ENCODE measurements at places on chromosomes 11 and 22.

DNA sequence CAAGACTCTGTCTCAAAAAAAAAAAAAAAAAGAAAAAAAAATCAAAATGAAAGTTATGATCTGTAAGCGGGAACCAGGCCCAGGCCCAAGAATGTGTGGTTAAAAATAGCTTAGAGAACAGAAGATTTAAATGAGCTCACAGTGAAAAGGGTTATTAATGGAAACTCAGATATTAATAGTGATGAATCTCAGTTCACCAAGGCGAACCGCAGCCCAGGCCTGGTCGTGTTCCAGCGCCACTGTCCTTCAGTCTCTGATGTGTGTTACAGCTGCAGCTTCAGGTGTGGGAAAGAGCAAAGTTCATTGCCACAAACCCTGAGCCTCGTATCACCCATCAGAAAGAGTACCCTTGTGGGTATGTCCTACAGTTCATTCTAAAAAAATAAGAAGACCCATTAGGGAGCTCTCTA lies 107.1 kb downstream of the GAB2 start:
- H3K4me1 ChIP-seq: peaks cover 13% of the 10 kb centered on the region
- H3K27me3 ChIP-seq: no peaks in the 10 kb centered on the region
- DNase-seq: no peak
- H3K4me3 ChIP-seq: no peak overlapping the region
- no peaks in the 10 kb centered on the region for H3K36me3 ChIP-seq

DNA sequence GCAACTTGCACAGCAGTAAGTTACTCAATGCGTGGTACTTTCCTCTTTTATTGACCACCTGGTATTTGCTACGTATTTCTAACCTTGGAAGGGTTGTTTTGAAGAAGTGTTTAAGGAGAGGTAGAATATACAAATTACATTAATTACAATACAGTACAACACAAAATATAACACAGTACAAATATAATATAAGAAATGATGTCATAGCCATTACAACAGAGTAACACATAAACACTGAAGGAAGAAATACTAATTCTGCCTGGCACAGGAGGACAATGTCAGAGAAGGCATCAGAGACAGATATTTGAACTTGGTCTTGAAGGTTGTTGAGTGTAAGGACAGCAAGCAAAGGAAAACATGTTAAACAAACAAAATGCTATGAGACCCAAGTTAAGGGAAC lies 25.6 kb downstream of the PAK1 start:
- H3K27me3 ChIP-seq: no peaks in the 10 kb centered on the region
- H3K4me3 ChIP-seq: no peak overlapping the region
- DNase-seq: no peak

DNA sequence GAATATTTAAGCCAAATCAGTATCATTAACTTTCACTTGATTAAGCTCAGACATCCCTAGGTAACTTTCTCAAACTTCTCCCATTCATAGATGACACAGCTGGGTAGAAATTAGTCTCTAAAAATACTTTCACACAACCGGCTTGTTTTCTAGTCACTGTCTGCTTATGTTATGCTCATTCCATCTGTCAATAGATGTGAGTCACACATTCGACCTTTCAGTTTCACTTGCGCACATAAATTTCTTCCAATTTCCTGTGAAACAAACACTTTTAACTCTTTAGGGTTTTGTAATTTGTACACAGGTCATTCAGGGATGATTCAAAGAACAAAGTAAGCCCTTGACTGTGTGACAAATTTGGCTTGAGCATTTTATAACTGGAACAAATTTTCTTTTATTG lies 723.0 kb downstream of the KCNA4 start:
- peak; percentile 67 for DNase-seq
- peaks cover 8% of the 10 kb centered on the region for H3K4me1 ChIP-seq
- H3K27me3 ChIP-seq: no peaks in the 10 kb centered on the region
- H3K27ac ChIP-seq: no peak overlapping the region
- H3K36me3 ChIP-seq: no peaks in the 10 kb centered on the region
- H3K4me3 ChIP-seq: no peak overlapping the region

DNA sequence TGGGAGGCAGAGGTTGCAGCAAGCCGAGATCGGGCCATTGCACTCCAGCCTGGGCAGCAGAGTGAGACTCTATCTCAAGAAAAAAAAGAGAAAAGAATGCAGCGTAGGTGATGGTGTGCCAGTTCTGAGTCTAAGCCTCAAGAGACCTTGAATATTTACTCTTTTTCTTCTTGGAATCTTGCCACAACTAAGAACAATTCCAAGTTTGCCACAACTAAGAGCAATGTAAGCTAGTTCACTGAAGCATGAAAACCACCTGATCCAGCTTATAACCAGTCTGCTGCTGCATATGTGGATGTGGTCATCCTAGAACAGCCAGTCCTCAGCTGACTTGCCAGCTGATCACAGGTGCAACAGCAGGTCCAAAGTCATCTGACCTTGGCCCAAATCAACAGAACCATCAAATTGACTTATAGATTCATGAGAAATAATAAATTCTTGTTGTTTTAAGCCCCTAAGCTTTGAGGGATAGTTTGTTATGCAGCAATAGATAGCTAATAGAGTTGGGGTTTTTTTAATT lies 25.4 kb upstream of the SEZ6L start:
- H3K27me3 ChIP-seq: peaks cover 31% of the 10 kb centered on the region
- no peaks in the 10 kb centered on the region for H3K4me1 ChIP-seq
- DNase-seq: no peak
- H3K27ac ChIP-seq: no peak overlapping the region
- no peaks in the 10 kb centered on the region for H3K36me3 ChIP-seq
- H3K4me3 ChIP-seq: no peak overlapping the region

DNA sequence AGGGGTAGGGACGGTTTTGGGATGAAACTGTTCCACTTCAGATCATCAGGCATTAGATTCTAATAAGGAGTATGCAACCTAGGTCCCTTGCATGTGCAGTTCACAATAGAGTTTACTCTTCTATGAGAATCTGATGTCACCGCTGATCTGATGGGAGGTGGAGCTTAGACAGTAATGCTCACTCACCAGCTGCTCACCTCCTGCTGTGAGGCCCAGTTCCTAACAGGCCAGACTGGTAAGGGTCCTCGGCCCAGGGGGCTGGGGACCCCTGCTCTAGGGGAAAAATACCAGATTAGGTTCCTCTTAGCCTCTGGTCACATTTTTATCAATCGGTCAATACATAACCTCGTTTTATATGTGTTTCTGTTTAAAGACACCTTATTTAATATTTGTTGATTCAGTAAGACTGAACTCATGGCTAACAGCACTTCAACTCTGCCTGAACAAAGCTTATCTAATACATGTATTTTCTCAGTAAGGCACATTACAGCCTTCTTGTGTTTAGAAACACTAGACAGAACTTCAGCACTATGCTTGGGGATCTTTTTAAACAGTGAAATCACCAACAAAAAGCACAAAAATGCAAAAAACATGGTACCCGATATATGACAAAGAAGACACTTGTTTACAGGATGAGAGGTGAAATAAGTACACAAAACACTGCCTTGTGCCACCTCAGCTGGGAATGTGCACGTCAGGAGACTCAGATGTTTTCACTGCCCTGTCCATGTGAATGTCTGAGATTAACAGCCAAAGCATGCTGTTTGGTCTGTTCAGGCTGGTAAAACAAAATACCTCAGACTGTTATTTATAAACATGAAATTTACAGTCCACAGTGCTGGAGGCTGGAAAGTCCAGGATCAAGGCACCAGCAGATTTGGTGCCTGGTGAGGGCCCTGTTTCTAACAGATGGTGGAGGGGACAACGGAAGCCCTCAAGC lies 107.5 kb downstream of the USP35 start:
- no peaks in the 10 kb centered on the region for H3K4me1 ChIP-seq
- H3K27me3 ChIP-seq: no peaks in the 10 kb centered on the region
- H3K36me3 ChIP-seq: no peaks in the 10 kb centered on the region
- H3K4me3 ChIP-seq: no peak overlapping the region

DNA sequence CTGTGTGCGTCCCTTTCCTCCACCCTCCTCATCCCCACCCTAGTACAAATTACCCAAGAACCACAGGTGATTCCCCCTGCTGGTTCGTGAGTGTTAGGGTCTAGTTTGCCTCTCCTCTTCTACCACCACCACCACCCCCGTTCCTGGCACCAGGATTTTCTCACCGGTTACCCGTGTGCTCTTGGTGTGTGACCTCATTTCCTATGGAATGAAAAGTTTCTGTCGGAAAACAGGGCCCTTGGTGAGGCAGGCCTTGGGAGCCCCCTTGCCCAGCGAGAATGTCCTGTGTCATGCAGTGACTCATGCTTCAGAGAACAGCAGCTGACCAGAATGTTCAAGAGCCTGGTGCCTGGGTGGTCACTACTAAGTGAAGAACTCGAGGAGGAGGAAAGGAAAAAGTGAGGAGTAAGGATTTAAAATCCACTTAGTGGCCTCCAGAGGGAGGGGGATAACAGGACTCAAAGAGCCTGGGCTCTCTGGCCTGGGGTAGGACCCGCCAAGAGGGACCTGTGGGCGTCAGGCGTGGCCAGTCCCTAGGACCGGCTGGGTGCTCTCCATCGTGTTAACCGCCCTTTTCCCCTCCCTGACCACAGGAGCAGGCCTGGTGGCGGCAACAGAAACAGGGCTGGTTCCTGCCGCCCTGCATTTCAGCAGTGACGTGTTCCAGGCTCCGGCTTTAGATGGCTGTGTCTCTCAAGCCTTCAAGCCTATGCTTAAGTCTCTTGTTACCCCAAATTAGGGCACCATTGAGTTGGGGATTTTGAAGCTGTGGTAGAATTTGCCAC lies 30.2 kb downstream of the C22orf31 start:
- no peaks in the 10 kb centered on the region for H3K27me3 ChIP-seq
- no peaks in the 10 kb centered on the region for H3K36me3 ChIP-seq
- DNase-seq: peak; percentile 9
- H3K4me3 ChIP-seq: no peak overlapping the region
- no peak overlapping the region for H3K27ac ChIP-seq

GRCh38 chr11:64314805-64315561 lies 2.4 kb downstream of the TRMT112 start:
- H3K27ac ChIP-seq: no peak overlapping the region
- no peak overlapping the region for H3K4me3 ChIP-seq
- peaks cover 18% of the 10 kb centered on the region for H3K36me3 ChIP-seq
- H3K27me3 ChIP-seq: no peaks in the 10 kb centered on the region
- peaks cover 15% of the 10 kb centered on the region for H3K4me1 ChIP-seq

GRCh38 chr11:45459491-45459890 lies 173.3 kb upstream of the SYT13 start:
- H3K27me3 ChIP-seq: no peaks in the 10 kb centered on the region
- no peak overlapping the region for H3K4me3 ChIP-seq
- no peaks in the 10 kb centered on the region for H3K36me3 ChIP-seq
- DNase-seq: no peak
- no peak overlapping the region for H3K27ac ChIP-seq

DNA sequence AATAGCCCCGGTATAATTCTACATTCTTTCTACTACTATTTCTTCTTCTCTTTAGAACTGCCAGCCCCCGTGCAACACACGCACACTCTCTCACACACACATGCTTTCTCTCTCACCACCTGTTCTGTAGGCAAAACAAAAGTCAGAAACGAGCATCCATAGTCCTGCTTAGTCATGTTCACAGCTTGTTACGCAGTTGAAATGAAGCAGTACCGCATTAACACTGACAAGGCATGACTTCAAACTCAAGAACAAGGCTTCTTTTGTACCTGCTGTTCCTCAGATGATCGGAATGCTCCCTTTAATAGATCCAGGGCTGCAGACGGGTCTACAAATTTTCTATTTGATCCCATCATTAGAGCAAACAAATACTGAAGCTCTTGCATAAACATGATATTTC lies 42.2 kb downstream of the USP28 start:
- H3K27me3 ChIP-seq: no peaks in the 10 kb centered on the region
- no peak overlapping the region for H3K4me3 ChIP-seq

DNA sequence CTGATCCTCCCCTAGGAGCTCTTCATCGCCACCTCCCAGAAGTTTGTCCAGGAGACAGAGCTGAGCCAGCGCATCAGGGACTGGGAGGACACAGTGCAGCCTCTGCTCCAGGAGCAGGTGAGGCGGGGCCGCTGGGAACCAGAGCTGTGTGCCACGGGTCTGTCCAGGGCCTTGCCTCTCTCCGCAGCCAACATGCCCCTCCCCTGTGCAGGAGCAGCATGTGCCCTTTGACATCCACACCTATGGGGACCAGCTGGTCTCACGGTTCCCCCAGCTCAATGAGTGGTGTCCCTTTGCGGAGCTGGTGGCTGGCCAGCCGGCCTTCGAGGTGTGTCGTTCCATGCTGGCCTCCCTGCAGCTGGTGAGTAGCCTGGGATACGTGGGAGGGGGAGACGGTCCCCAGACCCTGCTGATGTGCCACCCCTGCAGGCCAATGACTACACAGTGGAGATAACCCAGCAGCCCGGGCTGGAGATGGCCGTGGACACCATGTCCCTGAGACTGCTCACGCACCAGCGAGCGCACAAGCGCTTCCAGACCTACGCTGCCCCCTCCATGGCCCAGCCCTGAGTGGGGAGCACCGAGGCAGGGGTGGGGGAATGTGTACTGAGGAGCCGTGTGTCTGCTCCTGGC lies 2.5 kb downstream of the SCO2 start:
- DNase-seq: no peak
- H3K36me3 ChIP-seq: peaks cover 57% of the 10 kb centered on the region
- no peak overlapping the region for H3K4me3 ChIP-seq
- H3K27me3 ChIP-seq: no peaks in the 10 kb centered on the region
- no peak overlapping the region for H3K27ac ChIP-seq
- H3K4me1 ChIP-seq: peaks cover 14% of the 10 kb centered on the region

GRCh38 chr11:101748572-101749344 lies 165.0 kb upstream of the TRPC6 start:
- no peak overlapping the region for H3K4me3 ChIP-seq
- H3K27me3 ChIP-seq: no peaks in the 10 kb centered on the region
- no peak for DNase-seq
- H3K27ac ChIP-seq: no peak overlapping the region
- H3K4me1 ChIP-seq: no peaks in the 10 kb centered on the region
- no peaks in the 10 kb centered on the region for H3K36me3 ChIP-seq

GRCh38 chr22:37623075-37624016 lies 14.7 kb downstream of the GGA1 start:
- peaks cover 34% of the 10 kb centered on the region for H3K36me3 ChIP-seq
- no peaks in the 10 kb centered on the region for H3K27me3 ChIP-seq

- no peak for DNase-seq
- peaks cover 26% of the 10 kb centered on the region for H3K4me1 ChIP-seq
- H3K27me3 ChIP-seq: no peaks in the 10 kb centered on the region
- no peak overlapping the region for H3K4me3 ChIP-seq
Observed at GRCh38 chr11:33323421-33323820, 66.2 kb downstream of the HIPK3 start.

Data from A673 (cell line).